ENCODE measurements at places on chromosomes 5 and 9.

- DNase-seq, result no peak
Observed at GRCh38 chr9:85949586-85950335, 8.8 kb downstream of the NAA35 start.

- no peak for DNase-seq
Observed at GRCh38 chr5:172115541-172115982, 72.5 kb downstream of the STK10 start.

DNA sequence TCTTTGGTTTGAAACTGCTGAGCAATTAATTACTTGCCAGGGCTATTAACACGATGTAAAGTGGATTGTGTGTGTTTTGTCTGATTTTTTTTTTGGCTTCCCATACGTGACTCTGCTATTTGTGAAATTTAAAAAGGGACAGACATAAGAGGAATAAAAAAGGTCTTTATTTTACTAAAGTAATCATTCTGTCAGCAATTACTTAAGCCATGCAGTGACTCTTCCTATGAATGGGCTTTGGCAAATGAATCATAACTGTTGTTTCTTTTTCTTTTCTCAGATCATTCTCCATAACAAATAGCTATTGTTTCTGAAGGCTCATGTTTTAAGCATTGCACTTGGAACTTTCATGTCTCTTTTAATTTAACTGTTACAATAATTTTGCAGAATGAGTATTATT is 461.3 kb upstream of the RORB start:
- DNase-seq, result no peak

- DNase-seq, result no peak
Observed at GRCh38 chr9:110110154-110110553, 97.8 kb downstream of the C9orf152 start.

DNA sequence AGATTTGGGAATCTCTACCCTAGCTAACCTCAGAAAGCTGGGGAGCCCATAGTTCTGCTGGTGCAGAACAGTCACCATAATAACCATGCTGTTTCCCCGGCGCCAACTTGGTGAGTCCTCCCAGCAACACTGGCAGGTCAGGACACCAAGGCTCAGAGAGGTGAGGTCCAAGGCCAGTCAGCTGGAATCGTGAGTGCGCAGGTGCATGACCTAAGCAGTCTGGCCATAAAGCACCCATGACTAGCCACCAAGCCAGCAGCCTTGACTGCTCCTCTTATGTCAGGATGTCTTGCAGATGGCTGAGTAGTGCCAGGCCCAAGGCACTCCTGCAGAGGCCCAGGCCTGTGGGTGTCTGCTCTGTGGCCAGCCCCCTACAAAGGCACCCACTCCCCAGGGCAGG is 2.6 kb downstream of the RNF44 start:
- no peak for DNase-seq

Measured in occipital lobe (tissue), 3 donors.